ENCODE measurements at places on chromosomes 13 and 19. TPM values are rescaled to one million over a fixed set of nuclear protein-coding genes. Genes with fewer than 3 reads are reported as not detected.

AZU1 gene
- polyA plus RNA-seq = 0.33 TPM

ACER1 gene
- 0.04 TPM for polyA plus RNA-seq

LGALS13 gene
- not detected for polyA plus RNA-seq

ZNF681 gene
- 5.1 TPM for polyA plus RNA-seq

CEACAM1 gene
- polyA plus RNA-seq = 82.0 TPM

All from large intestine (tissue), 12 donors.